ENCODE measurements at places on chromosomes 2 and 18.
A peak's percentile ranks its signal among the peaks of the same experiment; 100 is the strongest.

DNA sequence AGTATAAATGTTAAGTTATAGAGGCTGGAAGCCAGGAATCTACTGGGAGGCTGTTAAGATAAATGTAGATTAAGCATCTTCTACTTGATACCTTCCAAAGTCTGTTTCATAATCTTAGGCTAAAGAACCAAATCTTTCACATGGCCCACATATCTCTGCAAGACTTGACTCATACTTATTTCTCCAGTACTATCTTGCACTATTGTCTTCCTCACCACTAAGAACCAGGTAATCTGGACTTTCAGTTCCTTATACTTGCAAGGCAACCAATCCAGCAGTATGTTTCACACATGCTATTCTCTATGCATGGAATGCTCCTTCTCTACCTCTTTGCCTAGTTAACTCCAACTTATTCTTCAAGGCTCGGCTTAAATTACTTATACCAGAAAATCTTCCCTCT lies 62.2 kb downstream of the RBMS1 start:
- DNase-seq = no peak

GRCh38 chr2:223054193-223054781 lies 2.3 kb downstream of the KCNE4 start:
- DNase-seq = peak; percentile 50

DNA sequence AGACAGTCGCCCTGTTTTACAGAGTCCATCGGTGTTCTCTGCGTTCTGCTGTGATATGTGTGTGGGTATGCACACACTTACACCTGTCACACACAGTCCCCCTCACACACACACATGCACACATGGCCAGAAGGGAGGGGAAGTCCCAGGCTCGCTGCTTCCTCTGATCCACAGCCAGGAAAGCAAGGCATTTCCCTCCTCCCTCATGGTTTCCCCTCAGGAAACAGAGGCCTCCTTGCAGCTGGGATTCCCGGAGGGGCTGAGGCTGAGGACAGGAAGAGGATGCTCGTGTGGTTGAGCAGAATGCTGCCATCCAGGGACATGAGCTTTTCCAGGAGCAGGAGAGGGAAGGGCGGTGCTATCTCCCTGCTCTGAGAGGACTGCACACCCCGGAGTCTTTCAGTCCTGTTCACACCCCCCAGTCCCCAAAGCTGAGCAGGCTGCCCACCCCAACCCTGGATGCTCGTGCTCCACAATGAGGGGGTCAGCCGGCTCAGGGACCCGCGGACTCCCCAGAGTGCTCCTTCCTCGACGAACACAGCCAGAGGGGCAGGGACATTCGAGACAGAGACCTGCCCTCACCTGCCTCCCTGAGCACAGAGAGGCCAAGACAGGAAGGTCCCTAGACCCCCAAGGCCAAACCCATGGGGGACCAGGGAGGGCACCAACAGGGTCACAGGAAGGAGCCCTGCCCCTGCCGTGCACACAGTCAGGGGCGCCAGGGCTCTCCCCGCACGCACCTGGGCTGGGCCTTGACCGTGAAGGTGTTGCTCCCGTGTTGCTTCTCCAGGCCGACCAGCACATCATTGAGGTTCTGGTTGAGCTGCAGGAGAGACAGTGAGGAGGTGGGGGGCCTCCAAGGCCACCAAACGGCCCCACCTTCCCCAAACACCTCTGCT lies 45.3 kb downstream of the BIN1 start:
- DNase-seq = no peak

- DNase-seq = no peak
Measured at GRCh38 chr18:31120594-31120993, 18.4 kb upstream of the DSC2 start.

GRCh38 chr2:161096336-161096735 lies 63.9 kb upstream of the TANK start:
- no peak for DNase-seq

DNA sequence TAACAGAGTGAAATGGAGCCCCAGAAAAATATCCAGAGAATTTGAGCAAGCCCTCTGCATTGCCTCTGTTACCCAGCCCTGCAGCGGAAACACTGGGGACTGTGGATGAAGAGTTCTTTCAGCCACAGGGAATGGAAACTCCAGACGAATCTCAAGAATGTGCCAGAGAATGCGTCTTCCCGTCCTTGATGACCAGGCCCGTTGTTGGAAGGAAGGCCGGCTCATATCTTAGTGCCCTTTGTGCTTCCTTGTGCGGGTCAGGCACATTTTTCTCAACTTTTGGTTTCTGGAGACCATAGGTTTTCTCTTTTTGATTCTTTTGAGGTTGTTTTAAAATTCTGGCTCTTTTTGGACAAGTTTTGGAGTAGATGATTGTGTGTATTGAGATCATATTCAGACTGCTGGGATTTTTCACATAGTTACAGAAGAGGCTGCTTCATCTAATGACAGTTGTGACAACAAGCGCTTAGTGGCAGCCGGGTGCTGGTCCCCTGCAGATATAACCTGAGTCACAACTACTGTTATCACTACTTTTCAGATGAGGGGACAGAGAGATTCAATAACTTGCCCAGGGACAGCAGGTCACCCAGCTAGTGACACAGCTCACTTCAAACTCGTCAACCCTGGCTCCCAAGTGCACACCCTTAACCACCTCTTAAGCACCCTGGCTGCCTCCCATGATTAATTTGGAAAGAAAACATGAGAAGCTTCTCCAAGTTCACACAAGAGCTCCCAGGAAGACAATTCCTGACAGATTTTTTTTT lies 15.7 kb downstream of the MAL start:
- no peak for DNase-seq

DNA sequence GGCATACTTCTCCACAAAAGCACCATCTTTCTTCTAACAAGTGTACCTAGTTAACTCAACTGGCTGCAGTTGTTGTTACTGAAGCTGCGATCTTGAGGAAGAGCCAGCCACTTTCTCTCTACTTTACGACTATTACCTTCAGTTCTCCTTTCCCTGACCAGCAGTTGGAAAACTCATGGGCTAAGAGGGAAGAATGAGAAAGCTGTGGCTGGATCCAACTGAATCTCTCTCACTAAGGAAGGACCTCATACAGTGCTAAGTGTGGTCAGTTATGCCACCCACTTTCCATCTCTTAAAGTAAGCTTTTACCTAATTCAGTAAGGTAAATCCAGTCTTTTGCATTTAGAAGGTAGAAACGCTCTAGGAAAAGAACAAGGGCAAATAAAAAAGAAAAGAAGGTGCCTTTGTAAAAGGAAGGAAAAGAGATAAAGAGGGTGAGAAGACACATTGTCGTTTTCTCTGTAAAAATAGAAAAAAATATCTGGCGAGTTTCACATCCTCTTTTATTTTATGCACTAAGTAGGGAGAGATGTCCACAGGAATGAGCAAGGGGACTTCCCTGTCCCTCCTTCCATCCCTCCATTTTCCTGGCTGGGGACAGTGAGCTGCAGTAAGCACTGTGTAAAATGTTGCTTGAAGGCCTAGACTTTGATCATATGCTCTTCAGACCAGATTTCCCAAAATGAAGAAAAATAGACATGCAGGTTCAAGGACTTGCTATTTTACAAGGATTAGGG lies 73.4 kb downstream of the PLEKHM3 start:
- no peak for DNase-seq

DNA sequence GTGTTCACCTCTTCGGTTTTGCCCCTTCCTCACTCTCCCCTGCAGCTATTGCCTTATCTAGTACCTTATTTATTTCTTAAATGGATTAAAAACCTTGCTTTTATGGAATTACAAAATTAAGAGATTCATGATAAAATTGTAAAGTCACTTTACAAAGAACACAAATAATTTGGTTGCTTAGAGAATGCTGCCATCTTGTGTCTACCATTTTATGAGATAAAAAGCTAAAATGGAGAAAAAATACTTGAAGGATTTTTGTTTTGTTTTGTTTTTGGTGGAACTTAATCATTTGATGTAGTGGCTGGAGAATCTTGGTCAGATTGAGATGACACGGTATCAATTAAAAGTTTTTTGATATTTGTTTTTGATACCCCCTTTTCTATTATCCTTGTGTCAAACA lies 69.6 kb downstream of the R3HDM1 start:
- DNase-seq = no peak

- no peak for DNase-seq
Measured at GRCh38 chr2:136134126-136134525, 16.2 kb upstream of the CXCR4 start.

DNA sequence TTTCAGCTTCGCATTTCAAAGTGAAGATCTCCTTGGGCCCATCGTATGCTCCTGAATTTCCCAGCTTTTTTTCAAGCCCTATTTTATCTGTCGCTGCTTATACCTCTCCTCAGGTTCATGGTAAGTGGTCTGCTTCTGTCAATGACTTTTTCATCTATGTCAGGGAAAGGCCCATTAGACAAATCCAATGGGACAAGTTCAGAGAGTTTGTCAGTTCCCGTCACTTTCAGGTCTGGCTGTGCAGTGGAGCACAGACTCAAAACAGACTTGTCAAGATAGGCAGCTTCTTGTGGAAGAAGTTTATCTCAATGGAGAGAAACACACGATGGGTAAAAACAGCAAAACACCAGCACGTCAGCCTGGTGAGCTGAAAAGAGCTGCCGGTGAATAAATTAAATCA lies 100.9 kb upstream of the KLF7 start:
- DNase-seq = no peak

- DNase-seq = no peak
Measured at GRCh38 chr2:26681656-26682055, 10.9 kb upstream of the KCNK3 start.

DNA sequence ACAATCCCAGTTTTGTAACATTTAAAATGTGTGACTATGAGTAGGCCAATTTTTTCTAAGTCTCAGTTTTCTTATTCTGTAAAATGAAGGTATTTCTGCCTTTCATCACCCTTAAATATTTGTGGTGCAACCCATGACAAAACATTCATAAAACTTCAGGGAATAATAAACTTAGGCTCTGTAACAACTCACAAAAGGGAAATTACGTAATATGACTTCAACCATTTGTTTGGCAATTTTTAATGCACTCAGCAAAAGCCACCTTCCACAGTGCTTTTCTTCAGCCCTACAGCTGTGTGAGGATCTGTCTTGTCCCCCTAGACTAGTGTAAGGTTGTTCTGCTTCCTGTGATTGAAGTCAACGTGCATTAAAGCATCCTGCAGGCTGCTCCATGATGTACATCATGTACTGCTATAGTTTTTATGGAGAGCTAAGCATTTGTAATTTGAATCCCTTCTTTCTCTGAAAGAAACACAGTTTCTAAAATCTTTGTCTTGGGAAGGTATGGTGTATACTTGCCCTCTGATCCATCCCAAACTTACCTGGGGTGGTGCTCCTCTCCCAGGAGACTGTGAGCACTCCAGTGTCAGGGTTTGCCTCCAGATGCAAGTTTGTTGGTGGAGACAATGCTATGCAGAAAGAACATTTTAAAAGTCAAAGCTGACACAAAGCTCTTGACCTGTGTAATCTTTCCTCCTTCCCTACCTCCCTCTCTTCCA lies 39.1 kb downstream of the FN1 start:
- DNase-seq = peak; percentile 62
